ENCODE measurements at places on chromosomes 2 and 18.

DNA sequence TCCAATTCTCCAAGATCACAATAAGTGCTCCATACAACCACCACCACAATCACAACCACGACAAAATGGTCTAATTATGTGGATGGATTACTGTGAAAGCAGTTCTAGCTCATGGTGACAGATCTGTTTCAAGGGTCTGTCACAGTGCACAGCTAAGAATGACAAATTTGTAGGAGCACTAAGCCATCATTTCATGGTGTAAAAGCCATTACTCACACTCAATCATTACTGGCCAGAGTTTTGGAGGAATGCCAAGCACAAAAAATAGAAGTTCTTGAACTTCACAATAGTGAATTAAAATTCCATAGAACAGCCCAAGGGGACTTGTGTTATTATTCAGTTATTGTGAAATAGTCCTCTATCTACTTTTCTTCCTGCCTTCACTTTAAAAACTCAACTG lies 2.3 kb downstream of the CPS1 start:
- peak; percentile 3 for DNase-seq

GRCh38 chr2:28356095-28356911 lies 36.4 kb upstream of the FOSL2 start:
- peak; percentile 96 for DNase-seq

GRCh38 chr18:37565101-37565976 lies at the start of gene CELF4:
Gene CELF4, minus strand, starts transcription at chr18:37565798.
- peak; percentile 31 for DNase-seq

- DNase-seq = no peak
These were observed 22.3 kb upstream of the RAB10 start for GRCh38 chr2:26011609-26011989.

DNA sequence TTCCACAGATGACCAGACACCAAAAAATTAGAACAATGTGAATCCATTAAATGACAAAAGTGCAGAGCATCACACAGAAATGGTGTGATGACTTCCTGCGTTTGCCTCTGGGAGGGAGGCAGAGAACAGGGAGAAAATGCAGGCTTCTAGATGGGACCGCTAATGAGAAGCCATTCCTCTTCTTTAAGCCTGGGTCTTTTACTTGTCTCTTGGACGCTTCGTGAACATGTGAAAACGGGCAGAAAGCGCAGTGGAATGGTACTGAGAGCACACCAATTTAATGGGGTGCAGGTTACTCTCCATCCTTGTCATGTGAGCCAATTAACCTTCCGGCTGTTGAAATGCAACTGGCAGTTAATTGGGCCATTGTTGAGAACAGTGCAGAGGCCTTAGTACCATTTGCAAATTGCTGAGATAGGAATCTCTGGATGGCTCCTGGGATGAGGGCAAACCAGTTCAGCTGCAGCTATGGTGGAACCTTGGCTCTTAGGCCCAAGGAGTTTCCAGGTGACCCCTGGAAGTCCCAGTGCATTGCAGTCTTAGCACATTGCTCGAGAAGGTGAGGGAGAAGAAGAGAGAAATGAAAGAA lies 210.4 kb upstream of the CXCR4 start:
- no peak for DNase-seq

- no peak for DNase-seq
These were observed 50.1 kb downstream of the MBP start for GRCh38 chr18:77082316-77082955.

DNA sequence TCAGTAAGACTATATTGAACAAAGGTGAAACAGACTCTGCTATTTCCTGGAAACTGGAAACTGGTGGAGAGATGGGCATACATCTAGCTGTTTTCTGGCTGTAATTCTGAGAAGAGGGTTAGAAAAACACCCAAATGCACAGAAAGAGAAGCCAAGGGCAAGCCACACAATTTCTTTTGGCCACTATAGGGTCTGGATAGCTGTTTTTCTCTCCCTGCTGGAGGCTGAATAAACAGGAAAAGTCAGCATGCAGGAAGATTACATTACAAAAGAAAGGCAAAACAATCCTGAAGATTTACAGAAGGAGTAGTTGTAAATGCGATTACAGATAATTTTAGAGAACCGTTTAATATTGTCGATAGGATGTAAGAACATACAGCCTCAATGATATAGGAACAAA lies 186.2 kb upstream of the REG3G start:
- no peak for DNase-seq

DNA sequence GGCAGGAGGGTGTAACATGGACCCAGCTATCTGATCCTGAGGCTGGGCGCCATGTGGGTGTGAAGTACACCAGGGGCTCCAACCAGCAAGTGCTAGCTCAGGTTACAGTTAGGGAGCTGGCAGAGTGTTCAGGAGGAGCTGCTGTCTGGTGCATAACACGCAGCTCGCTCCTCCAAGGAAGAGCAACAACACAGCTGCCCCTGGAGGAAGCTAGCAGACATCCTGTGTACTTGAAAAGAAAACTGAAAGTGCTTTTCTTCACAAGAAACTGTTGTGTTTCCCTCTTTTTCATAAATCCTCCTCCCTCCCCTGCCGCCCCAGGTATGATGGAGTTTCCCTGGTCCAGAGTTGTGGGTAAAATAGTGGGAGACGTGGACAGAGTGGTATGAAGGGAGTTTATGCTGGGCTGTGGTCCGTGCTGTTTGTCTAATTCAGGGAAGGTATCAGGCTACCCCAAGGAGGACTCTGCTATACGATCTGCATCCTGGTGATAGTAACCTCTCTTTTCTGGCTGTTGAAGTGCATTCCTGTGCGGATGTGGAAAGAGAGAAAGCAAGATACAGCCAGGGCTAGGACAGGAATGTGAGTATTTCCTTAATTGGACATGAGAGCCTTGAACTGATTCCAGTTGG lies 6.1 kb upstream of the LBH start:
- peak; percentile 76 for DNase-seq

DNA sequence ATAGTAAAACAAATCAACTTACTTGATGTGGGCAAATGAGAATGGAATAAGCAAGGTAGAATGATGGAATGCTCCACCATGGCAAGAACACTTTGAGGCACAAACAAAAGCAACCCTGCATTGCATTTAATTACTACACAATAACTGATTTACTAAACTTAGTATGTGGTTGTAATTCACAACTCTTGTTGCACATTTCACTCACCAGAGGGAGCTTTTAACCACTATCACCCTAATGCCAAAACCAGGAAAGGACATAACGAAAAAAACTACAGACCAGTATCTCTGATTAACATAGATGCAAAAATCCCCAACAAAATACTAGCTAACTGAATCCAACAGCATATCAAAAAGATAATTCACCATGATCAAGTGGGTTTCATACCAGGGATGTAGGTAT lies 659.8 kb downstream of the CPS1 start:
- no peak for DNase-seq

DNA sequence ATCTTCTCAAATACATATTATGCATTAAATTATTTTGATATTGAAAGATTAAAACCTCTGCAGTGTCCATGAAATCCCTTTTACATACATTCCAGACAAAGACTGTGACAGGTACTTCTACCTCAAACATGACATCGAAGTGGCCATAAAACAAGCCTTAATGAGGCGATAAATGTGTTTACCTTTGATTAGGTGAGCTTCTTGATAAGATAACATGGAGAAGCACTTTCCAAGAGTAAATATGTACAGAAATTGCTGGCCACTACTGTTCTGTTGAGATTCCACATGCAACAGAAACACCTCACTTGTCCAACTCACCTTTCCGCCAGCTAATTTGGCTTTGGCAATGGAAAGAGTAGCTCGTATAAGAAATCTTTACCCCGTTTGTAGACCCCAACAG lies 55.2 kb downstream of the ZEB2 start:
- DNase-seq = no peak

Measured in AG08395 (cell line).